ENCODE measurements at places on chromosomes 2 and 18.

DNA sequence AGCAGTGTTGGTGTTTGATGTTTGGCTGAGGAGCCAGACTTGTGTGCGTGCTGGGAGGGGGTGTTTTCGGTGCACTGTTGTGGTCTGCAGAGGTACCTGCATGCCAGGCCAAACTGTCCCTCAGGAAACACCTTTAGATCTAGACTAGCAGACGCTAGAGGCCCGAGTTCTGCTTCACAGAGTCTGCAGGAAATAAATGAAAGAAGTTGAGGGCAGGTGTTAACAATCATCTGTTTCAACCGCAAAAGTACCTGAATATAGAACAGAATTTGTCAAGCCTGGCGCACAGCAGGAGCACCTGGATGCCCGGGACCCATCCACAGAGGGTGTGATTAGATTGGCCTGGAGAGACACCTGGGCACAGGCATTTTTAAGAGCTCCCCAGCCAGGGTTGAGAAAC, 40.5 kb upstream of the REL start:
- DNase-seq = peak; percentile 23

- no peak for DNase-seq
These were observed 14.0 kb downstream of the KIF5C start for GRCh38 chr2:148888986-148889385.

DNA sequence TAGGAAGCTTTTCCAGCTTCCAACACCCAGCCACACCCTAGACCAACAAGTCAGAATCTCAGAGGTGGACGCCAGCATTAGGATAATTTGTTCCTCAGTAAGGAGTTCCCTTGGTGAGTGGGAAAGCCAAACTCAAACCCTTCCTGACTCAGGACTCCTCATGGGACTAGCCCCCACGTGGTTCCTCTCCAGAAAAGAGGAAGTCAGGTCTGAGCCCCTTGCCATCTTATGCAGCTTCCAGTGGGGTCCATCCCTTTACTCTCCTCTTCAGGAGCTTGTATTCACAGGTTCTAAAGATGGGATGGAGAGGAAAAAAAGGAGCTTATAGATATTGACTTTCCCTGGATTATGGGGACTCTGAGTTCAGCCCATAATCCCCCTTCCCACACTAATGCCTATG, 14.8 kb upstream of the NOTO start:
- no peak for DNase-seq

- DNase-seq = no peak
These were observed 92.5 kb downstream of the SP3 start for GRCh38 chr2:173872714-173873113.

- DNase-seq = no peak
These were observed 124.4 kb downstream of the TTC27 start for GRCh38 chr2:32752205-32752604.

DNA sequence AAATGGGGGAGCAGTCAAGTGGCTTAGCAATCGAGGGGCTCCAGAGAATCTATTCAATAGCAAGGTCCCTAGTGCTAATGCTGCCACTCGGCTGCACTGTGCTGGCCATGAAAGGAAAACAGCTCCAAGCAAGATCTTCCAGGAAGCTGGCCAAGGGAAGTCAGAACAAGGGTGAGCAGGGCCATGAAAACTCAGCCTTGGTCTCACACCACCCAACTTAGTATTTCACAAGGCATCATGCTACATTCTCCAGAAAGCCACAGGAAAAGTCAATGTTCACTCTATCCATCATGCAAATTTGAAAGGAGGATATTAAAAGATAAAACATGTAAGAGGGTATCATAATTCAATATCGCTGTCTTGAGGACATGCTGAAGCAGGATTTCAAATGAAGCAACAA, 35.7 kb downstream of the NRP2 start:
- no peak for DNase-seq

GRCh38 chr2:50746526-50746925, 285.4 kb downstream of the NRXN1 start:
- DNase-seq = no peak

- DNase-seq = no peak
These were observed 74.3 kb upstream of the ADAM23 start for GRCh38 chr2:206368933-206369569.

DNA sequence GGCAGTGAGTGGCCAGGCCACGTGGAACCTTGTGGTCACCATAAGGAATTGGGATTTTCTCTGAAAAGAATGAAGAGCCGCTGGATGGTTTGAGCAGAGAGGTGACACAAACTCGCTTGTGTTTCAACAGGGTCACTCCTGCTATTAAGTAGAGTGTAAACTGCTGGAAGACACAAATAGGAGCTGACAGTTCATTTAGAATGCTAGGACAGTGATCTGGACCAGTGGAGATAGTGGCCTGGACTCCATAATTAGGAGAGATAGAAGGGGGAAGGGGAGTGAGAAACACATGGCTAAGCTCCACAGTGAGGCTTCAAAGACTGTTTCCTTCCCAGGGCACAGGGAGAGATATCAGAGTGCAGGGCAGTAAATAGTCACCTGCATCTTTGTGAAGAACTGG, 381.1 kb upstream of the ST6GAL2 start:
- no peak for DNase-seq

DNA sequence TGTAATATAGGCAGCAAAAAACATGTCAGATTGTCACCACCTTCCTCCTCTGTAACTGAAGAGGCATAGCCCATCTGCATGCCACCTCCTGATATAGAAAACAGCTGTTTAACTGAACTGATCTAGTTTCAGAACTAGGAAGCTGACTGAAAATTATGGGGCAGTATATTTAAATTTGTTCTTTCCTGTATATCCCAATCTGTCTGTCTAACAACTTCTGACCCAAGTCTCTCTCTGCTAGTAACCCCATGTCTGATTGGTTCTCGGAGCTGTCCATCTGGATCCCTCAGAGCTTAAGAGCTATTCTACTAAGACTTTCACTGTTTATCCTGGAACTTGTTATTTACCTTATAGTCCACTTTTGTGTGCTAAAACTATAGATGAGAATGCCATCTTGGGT, 68.2 kb upstream of the SLC35G4 start:
- no peak for DNase-seq

DNA sequence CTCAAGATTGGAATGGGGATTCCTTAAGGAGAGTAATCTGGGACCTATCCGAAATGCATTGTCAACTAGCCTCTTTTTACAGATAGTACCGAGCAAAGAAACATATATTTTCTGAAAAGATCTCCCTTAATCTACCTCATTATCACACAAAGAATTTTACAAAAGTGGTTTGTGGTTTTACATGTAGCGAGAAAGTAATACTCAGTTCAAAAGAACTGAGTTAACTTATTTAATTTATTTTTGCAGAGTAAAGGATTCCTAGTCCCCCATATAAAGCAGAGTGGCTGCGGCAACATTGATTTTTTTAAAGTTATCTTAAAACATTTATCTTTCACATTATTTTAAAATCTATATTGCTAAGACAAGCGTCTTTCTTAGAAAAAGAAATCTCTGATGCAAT, 15.9 kb upstream of the SOS1 start:
- DNase-seq = peak; percentile 78

- DNase-seq = no peak
These were observed 32.3 kb downstream of the ITSN2 start for GRCh38 chr2:24328010-24328409.

- no peak for DNase-seq
These were observed 1396.9 kb upstream of the NXPH2 start for GRCh38 chr2:140177086-140177485.
